Stromal cell of bone marrow (primary cell): ENCODE measurements at places on chromosomes 5 and 9.

- no peak for DNase-seq
Observed at GRCh38 chr9:86275962-86276361, 6.4 kb downstream of the ISCA1 start.

- no peak for DNase-seq
Observed at GRCh38 chr9:131119600-131119999, 5.8 kb upstream of the NUP214 start.

DNA sequence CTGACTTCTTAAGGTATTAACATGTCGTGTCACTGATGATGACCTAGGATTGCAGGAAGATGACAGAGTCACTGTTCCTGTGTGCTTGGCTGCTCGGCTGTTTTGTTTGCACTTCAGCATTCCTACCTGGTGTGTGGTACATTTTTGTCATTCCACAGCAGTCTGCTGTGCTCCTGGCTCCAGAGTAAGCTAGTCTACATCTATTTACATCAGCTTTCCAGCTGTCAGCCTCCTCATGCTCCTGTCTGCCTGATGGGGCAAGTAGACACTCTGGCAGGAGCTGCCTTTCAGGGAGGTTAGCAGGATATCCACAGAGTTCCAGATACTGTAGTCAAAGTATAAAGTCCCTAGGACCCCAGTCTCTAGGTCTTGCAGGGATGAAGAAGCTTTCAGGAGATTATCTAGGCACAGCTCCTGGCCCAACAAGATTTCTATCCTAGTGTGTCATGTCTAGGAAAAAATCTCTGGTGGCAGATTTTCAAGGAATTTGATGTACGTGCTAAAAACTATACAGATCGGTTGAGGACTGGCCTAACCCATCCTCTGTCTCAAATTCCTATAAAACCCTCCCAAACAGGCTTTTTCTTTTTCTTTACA lies 28.4 kb downstream of the RUSC2 start:
- no peak for DNase-seq

GRCh38 chr5:139368613-139369012 lies 14.5 kb downstream of the SLC23A1 start:
- no peak for DNase-seq

DNA sequence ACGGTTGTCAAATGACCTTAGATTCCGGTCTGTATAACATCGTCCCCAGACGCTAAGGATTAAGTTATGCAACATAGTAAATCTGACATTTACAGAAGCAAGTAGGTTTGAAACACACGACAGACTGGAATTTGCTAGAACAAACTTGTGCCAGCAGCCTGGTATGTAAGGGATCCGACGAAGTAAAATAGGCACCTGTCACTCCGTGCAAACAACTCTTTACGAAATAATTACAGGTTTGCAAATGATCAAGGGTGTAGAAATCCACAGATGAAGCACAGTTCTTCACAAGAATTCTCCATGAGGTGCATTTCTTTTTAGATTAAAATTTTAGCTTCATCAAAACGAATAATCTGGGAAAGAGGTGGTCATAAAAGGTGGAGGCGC lies 508 bp downstream of the MOCS2 start:
- DNase-seq = no peak

DNA sequence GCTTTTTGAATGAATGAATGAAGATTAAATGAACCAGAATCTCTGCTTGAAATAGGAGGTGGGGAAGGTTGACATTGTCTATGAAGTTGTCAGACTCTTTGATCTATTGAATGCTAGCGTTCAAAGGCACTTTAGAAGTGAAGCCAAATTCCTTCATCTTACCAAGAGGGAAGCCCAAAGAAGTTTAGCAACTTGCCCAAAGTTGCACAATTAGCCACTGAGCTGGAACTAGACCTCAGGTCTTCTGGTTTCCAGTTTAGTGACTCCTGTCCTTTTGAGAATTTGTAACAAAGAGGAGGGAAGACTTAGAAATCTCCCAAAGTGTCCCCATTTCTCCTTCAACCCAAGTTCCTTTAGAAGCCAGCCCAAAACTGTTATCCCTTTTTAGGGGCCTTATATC lies 20.7 kb upstream of the SLC1A3 start:
- DNase-seq = no peak

GRCh38 chr5:9782826-9783560 lies 152.8 kb upstream of the TAS2R1 start:
- DNase-seq = no peak

- no peak for DNase-seq
Observed at GRCh38 chr5:161311146-161311708, 235.3 kb downstream of the GABRB2 start.

DNA sequence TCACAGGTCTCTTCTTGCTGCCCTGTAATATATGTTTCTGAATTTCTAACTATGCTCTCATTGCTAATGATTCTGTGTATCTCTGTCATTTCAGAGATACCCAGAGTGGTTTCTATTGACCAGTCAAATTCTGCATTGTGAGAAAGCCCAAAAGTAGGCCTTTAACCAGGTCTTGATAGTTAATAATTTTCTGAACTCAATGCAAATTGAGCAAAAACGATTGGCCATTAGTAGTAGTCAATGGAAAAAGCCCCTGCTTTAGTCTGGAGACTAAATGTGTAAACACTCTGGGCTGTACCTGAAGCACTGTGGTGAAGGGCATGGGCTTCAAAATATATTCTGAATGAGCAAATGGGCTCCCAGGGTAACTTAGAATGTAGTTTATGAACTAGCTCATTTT lies 307.6 kb downstream of the ARL15 start:
- DNase-seq = no peak

DNA sequence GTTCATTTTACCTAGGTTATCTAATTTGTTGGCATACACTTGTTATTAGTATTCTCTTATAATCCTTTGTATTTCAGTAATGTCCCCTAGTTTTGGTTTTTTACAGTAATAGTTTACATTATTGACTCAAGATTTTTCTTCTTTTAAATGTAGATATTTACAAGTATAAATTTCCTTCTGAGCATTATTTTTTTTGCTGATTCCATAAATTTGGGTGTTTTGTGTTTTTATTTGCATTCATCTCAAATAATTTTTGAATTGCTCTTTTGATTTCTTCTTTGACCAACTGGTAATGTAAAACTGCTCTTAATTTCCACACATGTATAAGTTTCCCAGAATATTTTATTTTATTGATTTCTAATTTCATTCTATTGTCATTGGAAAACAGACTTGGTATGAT lies 68.1 kb downstream of the ESM1 start:
- DNase-seq = no peak

DNA sequence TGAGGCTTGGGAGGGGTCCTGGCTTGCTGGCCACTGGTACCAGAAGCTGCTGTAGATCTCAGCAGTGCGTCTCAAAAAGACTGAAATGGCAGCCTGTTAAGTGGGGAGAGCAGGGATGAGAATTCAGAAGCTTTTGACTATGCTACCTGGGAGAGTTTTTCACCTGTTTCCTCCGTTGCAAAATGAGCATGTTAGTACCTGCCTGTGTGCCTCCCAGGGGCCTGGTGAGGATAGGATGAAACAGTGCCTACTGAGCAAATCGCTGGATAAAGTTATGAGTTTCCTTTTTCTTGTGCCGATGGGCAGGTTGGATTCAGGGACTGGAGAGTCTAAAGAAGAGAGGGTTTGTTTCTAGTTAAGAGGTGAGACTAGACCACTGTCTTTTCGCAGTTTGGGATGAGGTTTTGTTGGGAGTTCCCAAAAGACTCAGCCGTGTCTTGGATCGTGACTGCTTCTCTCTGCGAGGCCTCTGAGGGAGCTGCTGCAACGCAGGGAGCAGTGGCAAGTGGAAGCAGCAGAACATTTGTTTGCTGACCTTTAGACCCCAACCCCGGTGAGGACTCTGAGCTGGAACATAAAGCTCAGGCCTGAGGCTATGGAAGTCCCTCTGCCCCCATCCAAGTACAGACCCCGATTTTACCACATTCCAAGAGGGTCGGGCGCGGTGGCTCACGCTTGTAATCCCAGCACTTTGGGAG lies 1.4 kb downstream of the RALGPS1 start:
- no peak for DNase-seq

GRCh38 chr5:124748687-124749594 lies 2.5 kb upstream of the ZNF608 start:
- DNase-seq = peak; percentile 77

- DNase-seq = no peak
Observed at GRCh38 chr5:81161012-81161601, 72.0 kb upstream of the CKMT2 start.

DNA sequence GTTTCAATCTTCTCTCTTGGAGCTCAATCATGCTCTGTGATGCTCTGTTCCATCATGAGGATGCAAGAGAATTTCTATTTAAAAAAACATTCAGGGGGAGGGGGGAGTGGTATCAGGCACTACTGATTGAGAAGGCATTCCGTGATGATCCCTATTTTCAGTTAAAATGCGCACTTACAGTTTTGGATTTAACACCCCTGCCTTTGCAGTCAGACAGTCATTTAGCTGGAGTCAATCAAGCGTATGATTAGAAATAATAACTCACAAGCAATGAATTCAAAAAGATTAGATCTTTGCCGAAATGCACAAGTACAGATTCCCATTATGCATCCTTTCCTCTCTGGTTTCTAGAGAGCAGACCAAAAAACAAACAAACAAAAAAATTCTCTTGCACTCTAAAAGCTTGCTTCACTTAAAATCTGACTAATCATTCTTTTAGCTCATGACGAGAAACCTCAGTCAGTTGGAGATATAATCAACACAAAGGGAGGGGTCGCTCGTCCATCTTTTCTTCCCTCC lies 55.4 kb downstream of the EFNA5 start:
- no peak for DNase-seq

DNA sequence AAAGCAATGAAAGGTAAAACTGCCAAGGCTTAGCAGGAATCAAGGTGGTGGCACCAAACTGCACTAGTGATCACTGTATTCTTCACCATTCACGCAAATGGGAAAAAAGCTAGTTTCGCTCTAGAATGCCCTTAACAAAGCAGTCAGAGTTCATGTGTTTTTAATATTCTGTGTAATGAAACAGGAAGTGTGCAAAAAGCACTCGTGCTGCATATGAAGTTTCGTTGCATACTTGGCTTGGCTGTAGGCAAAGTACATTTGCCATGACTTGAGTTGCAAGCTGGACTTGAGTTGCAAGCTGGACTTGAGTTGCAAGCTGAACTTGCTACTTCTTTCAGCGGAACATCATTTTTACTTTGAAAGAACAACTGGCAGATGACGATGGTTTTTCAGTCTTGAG lies 55.4 kb downstream of the FOXI1 start:
- no peak for DNase-seq

GRCh38 chr9:120663380-120663779 lies 50.9 kb downstream of the MEGF9 start:
- DNase-seq = no peak

- DNase-seq = no peak
Observed at GRCh38 chr9:3687145-3687544, 161.3 kb upstream of the RFX3 start.

DNA sequence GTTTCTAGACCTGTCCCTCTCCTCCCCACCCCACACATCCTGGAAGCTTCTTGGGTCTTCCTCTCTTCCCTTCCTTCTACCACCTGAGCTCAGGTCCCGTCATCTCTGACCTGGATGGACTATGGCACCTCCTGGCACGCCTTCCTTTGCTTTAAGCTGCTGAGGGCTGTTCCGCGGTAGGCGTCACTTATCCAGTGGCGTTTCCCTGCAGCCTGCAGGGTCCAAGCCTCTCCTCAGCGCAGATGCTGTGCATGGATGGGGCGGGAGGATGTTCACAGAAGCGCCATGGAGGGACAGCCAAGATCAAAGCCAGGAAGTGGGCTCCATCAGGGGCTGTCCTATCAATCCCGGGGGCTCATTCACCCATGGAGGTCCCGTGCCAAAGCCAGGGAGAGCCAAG lies 23.8 kb upstream of the CNOT6 start:
- no peak for DNase-seq

- DNase-seq = no peak
Observed at GRCh38 chr9:95516734-95517558, at the start of gene PTCH1. TSS of gene PTCH1 (minus strand) at chr9:95516971.

DNA sequence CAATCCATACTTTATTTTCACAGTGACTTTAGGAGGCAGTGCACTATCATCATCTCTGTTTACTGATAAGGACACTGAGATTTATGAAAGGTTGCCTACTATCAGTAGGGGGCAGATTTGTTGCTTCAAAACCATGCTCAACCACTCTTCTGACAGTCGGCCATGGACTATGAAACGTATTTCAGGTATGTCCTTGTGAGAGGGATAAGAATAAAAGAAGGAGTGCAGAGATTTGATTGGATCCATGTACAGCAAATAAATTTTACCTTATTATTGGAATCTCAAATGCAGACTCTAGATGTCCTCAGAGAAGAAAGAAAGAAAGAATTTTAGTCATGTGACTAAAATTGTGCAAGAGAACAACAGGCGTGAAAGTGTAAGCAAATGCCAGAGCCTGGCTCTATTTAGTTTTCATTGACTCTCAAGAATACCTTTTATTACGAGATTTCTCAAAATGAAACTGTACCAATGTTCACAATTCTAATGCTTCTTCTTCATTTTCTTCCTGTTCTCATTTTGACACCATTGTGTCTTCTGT lies 296.6 kb upstream of the RASA1 start:
- no peak for DNase-seq

GRCh38 chr5:74394916-74395880 lies 245.3 kb downstream of the ENC1 start:
- no peak for DNase-seq
